Activated naive CD4-positive, alpha-beta T cell (primary cell): ENCODE measurements at places on chromosomes 5 and 9.

DNA sequence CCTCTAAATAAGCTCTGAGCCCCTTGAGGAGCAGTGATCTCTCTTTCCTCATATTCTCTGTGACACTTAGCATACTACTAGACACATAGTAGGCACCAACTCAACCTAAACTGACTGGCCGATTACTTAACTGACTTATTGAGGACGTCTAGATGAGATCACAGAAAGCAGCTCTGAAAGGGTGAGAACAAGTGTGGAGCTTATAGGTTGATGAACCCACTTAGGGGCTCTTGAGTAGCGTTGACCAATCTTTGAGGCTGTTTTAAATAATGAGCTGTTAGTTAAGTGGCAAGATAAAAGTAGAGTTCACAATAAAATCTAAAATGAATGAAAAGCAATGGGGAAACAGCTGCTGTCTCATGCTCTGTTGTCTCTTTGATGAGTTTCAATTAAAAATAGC lies 124.7 kb upstream of the TNPO1 start:
- DNase-seq, result no peak

DNA sequence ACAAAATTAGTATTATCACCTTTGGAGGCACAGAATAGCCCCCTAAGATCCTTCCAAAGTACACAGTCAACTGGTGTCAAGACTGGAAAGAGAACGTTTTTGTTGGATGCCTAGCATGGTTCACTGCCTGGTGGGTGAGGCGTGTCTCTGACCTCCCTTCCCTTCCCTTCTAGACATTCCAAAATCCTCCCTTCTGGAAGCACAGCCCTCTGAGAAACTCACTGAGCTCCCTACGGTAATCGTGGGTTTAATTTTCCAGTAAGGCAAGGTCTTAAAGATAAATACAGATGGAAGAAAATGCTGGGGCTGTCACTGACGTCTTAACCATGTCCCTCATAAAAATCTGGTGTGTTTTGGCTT lies 138.8 kb downstream of the LIFR start:
- no peak for DNase-seq

DNA sequence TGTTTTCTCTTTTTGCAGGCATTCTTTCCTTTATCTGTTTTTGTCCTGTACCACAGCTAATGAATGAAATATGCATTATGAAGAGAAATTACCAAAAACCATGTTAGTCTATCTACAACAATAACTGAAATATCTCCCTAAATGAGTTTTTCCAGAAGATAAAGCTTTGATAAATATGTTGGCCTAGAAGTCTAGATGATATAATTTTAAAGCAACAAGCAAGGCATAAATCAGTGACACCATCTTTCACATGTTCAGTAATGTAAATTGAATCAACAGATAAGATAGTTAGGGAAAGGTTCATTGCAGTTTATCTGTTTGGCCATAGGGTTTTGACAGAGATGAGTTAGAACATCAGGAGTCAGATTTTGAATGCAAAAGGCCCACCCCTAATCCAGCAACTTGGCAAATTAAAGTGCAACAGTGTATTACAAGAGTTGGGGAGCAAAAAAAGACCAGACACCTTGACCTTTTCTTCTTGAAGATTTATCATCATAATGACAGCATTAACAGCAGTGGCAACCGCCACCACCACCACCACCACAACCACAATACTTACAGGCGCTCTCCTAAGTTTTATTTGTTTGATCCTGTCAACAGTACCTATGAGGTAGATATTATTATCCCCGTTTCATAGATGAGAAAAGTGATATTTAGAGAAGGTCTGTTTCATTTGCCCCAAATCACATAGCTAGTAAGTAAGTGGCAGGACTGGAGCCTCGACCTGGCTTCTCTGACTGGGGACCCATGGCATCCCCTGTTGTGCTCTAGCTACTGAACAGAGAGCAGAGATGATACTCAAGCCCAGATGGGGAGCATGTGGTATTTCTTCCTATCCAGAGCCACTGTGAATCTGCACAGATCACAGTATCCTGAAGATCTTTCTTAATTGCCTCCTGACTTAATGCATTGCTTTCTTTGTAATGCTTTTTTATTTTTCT lies 122.8 kb upstream of the DHFR start:
- no peak for DNase-seq

- no peak for DNase-seq
Measured at GRCh38 chr9:36840898-36841536, 193.1 kb downstream of the PAX5 start.

DNA sequence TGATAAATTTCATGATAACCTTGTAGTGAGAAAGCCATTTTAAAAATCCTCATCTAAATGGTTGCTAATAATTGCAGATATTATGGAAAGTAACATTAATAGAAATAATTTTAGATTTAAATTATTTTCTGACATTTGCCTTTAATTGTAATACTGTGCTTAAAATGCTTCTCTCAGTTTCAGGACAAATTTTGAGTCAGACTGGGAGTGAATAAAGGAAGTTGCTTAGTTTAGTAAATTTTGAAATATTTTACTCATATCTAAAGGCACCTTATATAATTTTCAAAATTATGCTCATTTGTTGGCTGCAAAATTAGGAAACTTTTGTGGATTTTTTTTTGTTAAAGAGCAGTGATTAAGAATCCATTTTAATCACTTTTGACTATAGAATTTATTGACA lies 93.8 kb downstream of the CSNK1G3 start:
- no peak for DNase-seq

DNA sequence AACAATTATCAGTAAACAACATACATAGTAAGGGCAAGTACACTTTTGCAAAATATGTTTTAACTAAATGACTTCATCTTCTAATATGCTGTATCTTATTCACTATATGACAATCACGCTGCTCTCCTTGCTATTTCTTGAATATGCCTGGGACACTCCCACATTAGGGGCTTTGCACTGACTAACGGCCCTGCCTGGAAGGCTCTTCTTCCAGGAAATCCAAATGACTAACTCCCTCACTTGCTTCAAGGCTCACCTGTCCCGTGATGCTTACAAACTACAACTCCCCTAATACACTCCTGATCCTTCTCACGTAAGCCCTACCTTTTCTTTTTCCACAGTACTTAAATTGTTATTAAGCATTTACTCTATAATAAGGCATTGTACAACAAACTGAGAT lies 10.6 kb downstream of the ERP44 start:
- no peak for DNase-seq

GRCh38 chr9:93156475-93157008 lies 22.5 kb upstream of the NINJ1 start:
- DNase-seq, result no peak

DNA sequence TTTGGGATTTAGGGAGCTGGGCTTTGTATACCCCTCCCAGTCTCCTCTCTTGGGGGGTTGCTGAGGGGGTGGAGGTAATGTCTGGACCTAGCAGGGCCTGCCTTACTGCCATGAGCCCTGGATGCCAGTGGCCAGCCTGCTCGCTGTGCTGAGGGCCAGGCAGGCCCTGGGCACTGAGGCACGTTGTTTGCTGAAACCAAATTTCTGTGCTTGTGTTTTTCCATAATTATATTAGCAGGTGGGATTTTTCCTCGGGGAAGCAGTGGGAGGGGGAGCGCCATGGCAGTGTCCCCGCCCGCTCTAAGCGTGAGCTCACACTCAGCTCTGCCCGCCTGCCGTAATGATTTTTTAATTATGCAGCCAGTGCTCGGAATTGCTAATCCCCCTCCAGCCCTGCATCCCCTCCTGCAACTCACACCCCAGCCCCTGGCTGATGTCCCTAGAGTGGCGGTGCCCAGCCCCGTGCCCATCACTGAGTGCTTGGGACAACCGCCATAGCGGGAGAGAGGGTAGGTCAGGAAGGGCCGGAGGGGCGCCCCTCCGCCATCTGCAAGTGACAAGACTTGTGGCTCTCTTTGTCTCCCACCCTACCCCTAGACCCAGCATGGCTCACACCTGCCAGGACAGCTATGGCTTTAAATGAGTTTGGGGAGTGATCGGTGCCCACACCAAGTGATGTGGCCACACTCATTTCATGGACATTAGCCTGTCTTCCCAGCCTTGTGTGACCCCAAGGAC lies 20.9 kb downstream of the CXXC5 start:
- no peak for DNase-seq

DNA sequence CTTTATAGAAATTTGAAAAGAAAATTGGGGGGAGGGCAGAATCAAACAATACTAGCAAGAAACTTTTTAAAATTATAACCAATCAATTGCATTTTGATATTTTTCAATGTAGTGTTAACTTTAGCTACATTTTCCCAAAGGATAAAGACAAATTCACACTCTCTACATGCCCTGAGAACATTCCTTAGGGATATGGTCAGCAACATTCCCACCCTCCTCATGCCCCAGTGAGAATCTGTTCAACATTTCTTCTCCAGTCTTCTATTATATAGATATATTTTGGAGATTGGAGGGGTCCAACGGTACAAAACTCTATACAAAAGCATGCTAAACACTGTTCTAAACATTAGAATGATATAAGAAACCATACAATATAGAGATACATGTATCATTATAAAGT lies 11.6 kb upstream of the PRR16 start:
- no peak for DNase-seq

DNA sequence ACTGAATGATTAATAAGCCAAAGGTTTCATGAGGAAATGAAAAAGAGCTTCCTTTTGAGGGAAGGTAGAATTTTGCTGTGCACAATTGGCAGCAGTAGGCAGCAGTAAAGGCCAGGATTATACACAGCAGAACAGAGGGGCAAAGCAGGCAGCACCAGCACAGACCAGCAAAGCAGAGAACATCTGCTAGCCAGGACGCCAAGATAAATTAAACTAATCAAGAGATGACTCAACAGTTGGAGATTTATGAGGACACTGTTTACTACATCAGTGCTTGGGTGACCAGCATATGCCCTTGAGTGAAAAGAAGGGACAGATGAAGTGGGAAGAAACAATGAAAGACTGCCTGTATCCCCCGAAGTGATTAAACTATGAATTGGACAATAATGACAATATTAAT lies 871.4 kb upstream of the CDH10 start:
- DNase-seq, result no peak

DNA sequence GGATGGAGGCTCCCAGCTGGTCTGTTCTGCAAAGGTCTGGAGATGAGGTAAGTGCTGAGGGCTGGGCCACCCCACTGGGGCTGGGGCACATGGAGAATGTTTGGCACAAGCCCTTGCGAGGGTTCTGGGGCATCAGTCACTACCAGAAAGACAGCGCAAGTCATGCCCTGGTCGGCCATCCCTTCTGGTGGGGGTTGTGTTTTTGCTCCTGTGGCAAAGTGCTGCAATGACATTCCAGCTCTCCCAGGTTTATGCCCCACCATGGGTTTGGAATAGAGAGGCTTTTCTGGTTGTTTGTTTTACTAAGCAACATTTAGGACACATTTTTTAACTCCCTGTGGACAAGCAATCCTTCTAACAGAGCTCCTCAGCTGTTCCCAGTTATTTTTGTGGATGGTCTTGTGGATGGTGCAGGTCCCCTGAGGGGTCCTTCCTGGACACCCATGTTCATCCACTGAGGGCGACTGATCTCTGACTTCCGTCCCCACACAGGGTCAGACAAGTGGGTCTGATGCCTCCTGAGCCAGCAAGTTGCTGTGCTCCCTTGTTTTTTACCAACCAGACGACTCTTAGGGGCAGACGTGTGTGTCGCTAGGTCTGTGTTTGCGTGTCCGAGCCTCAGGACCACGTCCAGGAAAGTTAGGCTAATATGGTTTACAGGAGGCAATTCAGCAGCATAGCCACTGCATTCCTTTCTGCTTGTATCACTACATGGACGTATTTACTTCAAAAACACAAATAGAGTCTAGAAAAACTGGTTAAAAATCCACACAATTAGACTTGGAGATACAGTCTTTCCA lies 64.9 kb upstream of the ECM2 start:
- DNase-seq, result no peak

GRCh38 chr5:175684931-175685330 lies 27.1 kb downstream of the HRH2 start:
- no peak for DNase-seq

- DNase-seq, result no peak
Measured at GRCh38 chr5:133827011-133827410, 141.4 kb downstream of the C5orf15 start.

DNA sequence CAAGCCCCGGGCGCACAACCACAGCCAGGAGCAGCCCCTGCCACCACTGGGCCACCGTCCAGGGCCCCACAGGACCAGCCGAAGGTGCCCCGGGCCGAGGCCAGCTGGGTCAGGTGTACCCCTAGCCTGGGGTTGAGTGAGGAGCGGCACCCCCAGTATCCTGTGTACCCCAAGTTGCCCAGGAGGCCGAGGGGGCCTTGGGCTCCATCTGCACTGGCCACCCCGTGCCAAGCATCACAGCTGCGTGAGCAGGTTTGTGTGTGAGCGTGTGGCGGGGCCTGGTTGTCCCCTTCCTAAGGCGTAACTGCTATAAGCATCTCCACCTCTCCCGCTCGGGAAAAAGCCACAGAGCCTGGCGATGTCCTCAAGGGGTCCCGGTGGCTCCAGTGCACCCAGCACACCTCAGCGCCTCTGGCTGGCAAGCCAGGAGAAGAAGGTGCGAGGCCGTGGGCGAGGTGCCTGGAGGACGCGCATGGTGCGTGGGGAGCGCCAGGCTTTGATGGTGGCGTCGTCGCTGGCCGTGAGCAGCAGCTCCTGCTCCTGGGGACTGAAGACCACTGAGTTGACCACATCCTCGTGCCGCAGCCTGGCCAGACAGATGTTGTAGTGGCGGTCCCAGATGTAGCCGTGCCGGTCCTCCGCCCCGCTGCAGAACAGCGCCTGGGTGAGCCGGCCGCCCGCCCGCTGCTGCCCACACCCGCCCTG lies 3.9 kb downstream of the FBXW5 start:
- DNase-seq, result no peak

DNA sequence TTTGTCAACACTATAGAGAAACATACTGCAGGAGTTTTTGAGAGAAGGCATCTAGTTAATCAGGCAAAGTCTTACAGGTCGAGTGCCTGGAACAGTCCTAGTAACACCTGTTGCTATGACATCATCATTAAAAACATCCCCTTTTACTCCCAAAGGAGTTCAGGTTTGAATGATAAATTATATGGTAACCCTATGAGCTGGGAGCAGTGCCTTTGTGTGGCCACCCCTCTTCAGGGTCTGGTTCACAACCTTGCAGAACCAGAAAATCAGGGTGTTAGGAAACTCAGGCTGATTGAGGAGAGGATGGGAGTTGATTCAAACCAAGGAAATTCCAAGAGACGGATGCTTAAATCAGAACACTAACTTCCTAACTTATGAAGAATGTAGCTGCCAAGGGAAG lies 179.1 kb upstream of the RASEF start:
- DNase-seq, result no peak

DNA sequence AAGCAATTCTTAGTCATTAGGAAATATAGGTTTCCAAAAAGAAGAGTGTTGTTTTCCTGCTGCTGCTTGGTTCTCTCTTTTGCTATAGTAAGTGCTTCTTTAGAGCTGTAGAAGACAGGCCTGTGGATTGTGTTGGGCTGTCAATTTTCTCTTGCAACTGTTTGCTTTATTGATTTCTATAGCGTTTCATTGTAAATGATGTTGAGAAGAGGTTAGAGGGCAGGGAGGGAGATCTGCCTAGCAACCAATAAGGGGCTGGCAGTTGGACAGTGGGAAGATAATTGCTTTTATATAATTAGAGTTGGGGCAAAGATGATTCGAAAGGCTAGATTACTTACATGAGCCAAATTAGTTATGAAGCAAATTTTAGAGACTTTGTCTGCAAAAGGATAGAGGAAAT lies 11.1 kb downstream of the UNC13B start:
- no peak for DNase-seq

GRCh38 chr5:143128412-143129071 lies 274.9 kb downstream of the NR3C1 start:
- no peak for DNase-seq
